CD4-positive, alpha-beta T cell treated with Interferon gamma for 1 hour (primary cell): ENCODE measurements at places on chromosomes 1 and 21.
A peak's percentile ranks its signal among the peaks of the same experiment; 100 is the strongest.

- DNase-seq, result no peak
These were observed 46.8 kb downstream of the MACO1 start for GRCh38 chr1:25477448-25478034.

GRCh38 chr1:220879509-220880361 lies 492 bp downstream of the HLX start:
- no peak for DNase-seq

- peak; percentile 56 for DNase-seq
These were observed 292.7 kb downstream of the TPR start for GRCh38 chr1:186082235-186082937.

DNA sequence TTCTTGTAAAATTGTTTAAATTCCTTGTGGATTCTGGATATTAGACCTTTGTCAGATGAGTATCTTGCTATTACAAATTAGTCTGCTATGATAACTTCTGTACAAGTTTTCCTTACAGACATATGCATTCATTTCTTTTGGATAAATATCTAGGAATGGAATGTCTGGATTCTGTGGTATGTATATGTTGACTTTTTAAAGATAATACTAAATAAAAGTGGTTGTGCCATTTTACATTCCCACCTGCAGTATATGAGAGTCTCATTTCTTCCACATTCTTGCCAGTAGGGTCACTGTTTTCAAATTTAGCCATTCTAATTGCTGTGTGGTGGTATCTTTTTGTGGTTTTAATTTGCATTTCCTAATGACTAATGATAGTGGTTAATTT lies 53.9 kb downstream of the SYDE2 start:
- DNase-seq, result no peak

DNA sequence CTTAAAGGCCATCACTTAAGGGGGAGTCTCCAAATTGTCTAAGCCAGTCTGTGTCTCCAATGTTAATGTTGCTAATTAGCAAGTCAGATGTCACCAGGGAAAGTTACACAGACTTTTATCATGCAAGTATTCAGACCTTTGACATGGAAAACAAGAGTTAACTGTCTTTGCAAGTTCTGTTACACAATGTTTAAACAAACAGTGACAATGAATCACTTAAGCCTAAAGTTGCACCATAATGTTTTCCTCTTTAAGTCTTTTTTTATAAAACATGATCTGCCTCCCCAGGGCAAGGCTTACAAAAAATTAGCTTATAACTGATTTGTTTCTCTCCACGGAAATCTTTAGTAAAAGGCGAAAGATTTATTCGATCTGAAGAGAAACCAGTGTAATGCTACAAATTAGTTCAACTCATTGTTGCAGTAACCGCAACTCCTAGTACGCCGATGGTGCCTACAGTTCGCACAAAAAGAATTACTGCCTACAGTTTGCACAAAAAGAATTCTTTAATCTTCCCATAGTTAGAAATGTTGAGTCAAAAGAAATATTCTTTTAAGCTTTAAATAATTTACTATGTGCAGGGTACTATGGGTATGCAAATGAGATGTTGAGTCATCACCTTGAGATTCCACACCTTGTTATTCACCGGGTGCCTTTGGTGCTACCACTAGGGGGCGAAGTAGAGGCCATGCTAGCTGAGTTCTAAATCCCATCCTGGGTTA lies 45.3 kb downstream of the HHAT start:
- DNase-seq, result peak; percentile 50

DNA sequence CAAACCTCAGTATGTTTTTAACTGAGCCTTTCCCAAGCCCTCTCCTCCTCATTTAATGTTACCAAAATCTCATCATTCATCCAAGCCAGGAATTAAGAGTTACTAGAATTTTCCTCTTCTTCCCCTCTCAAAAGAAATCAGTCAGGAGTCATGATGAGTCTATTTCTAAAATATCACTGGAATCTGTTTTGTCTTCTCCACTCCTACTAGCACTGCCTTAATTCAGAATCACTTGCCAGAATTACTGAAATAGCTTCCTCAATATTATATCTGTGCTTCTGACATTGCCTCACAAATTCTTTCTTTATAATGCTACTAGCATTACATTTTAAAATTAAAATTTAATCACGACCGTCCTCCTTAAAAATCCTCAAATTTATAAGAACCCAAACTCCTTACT lies 106.1 kb downstream of the PTGER3 start:
- no peak for DNase-seq

DNA sequence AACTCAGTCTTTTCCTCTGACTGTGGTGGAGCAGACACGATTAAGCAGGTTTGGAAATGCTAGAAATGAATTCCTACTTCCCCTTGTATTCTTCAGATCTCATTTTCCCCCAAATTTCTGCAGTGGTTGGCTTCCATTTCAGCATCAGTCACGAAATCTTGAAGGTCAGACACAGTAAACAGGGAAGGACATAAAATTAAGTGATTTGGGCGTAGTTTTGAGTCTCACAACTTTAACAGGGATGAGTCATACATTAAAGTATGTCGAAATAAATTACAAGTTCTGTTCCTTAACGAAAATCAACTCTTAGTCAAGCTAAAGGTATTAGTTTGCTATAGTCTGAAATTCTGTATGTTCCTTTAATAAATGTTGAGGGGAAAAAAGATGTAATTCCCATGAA lies 61.1 kb downstream of the HNRNPR start:
- no peak for DNase-seq

- DNase-seq, result no peak
These were observed 15.4 kb downstream of the NOL9 start for GRCh38 chr1:6538956-6539355.

GRCh38 chr1:69987881-69988280 lies 217.5 kb downstream of the LRRC40 start:
- DNase-seq, result no peak

- DNase-seq, result no peak
These were observed 9.5 kb downstream of the COL16A1 start for GRCh38 chr1:31694069-31694963.

GRCh38 chr1:192256674-192257334 lies 60.0 kb upstream of the RGS21 start:
- DNase-seq, result no peak

- DNase-seq, result no peak
These were observed 1206.4 kb upstream of the ADGRL4 start for GRCh38 chr1:80212948-80213347.

- no peak for DNase-seq
These were observed 105.0 kb upstream of the ADGRL2 start for GRCh38 chr1:81695741-81696140.

GRCh38 chr1:94559921-94560320 lies 18.4 kb upstream of the F3 start:
- no peak for DNase-seq

GRCh38 chr1:32521165-32521564 lies 18.1 kb upstream of the ZBTB8A start:
- DNase-seq, result no peak

GRCh38 chr21:28742527-28742926 lies 250.2 kb downstream of the LTN1 start:
- DNase-seq, result no peak

GRCh38 chr1:60133000-60133673 lies 59.6 kb upstream of the C1orf87 start:
- DNase-seq, result no peak

- DNase-seq, result no peak
These were observed 749 bp downstream of the SDCCAG8 start for GRCh38 chr1:243256590-243256989.

DNA sequence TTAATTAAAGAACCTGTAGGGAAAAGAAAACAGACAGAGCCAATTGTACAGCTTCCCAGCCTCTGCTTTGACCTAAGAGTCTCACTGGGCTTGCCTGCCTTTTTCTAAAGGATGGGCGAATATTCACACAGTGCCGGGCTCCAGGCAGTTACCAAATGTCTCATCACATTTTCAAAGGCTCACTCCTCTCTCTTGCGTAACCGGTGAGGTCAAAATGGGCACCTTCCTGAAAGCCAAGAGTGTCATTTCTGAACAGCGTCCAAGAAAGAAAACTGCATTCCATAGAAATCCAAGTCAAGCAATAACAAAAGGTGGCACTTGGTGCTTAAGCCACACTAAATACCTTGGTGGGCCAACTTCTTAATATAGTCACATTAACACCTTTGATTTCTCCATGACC lies 710 bp upstream of the PALMD start:
- DNase-seq, result no peak

- DNase-seq, result no peak
These were observed 37.3 kb upstream of the RHOU start for GRCh38 chr1:228698017-228698329.

DNA sequence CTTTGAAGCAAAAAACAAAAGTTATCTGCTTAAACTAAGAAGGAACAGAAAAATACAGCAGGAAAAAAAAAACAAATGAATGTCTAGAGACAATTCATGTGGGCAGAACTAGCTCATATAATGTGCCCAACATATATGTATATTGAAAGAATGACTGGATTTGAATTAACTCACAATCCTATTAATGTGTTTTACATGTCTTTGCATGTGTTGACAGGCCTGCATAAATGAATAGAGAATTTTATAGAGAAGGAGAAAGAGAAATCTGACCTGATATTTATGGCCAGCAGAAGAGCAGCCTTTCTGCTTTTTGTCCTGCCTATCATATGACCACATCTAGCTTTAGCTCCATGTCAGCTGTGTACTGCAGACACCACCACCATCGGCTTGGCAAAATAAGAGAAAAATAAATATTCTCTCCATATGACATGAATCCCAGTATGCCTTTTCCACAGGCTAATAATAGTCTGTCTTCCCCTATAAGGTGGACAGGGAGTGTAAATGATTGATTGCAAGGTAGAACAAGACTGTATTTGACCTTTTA lies 171.5 kb upstream of the PALMD start:
- no peak for DNase-seq

DNA sequence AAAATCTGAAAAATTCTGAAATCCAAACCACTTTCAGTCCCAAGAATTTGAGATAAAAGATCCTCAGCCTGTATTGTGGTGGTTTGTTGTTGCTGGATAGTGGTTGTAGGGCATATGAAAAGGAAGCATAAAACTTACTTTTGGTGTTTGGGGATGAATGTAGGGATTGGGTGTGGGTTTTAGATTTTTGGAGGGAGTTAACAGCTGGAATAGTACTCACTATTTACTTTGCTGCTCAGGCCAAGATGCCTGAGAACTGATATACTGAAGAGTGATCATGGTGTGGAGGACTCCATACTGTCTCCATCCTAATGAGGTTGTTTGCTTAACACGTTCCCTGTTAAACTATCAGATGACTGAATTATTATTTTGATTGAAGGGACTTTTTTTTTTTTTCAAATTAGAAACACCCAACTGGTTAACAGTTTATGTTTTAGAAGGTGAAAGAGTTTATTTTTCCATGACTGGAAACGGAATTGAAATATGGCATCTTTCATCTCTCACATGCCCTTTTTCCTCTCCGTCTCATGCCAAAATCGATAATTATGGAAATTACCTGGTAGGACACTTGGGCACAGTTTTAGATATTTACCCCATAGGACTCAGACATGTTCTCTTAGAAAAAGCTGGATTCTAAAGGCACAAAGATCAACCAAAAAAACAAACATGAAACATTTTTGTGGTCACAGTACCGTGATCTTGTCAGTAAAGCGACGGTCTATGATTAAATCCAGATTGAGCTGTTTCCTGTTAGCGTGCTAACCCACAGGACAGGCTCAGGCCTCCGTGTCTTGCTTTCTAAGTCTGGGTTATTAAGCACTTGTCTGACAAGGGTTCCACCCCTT lies 37.3 kb downstream of the RGL1 start:
- DNase-seq, result no peak

DNA sequence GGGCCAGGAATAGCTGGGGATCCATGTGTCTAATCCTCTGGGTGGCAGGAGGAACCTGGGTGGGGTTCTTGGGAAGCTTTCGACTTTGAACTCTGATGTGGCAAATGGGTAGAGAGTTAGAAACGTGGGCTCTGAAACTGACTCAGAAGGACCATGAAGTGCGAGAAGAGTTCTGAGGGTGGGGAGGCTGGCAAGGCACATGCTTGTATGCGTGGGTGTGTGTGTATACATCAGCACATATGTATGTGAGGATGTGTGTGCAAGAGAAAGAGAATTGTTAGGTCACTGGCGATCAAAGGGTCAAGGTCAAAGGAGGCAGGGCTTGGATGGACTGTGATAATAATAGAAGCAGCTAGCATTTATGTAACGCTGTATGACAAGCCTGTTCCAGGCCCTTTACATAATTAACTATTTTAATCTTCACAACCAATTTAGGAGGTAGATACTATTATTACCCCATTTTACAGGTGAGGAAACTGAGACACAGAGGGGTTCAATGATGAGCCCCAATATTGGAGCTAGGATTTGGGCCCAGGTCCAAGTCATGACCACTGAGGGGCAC lies 84.5 kb upstream of the POU3F1 start:
- DNase-seq, result no peak

DNA sequence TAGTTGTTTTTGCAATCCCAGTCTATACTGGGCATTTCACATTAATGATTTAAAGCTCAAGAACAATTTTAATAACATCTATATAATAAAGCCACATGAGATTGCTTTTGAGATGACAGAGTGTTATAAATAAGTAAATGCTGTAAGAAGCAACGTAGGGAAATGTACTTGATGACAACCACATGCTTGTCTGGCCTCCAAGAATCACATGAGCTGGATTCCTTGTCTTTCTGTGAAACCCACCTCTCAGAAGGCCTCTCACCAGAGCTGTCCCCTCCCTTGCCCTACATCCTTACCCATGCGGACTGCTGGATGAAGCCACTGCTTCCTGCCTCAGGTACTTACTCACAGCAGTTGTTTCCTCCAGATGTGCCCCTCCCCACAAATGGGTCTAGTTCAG lies 145.1 kb upstream of the CTTNBP2NL start:
- no peak for DNase-seq

DNA sequence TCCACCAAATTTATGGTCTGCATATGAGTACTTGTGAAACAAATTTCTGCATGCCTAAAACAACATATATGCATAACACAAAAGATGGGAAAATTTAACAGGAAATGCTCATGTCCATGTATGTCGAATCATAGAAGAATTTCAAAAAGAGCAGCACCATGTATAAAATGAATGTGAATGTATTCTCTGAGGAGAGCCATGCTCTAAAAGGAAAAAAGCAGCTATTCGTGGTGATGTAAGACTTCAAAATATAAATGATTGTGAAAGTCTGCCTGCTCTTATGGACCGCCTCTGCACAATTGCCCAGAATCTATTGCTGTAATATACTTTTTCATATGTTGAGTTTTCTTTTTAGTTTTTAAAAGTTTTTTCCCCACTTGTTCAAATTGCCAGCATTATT lies 66.8 kb downstream of the EPB41 start:
- no peak for DNase-seq

- no peak for DNase-seq
These were observed 49.7 kb downstream of the LMX1A start for GRCh38 chr1:165306543-165307434.

GRCh38 chr1:168285971-168286927 lies 5.6 kb downstream of the TBX19 start:
- DNase-seq, result no peak
